ENCODE measurements at places on chromosomes 2 and 18. TPM values are rescaled to one million over a fixed set of nuclear protein-coding genes. Genes with fewer than 3 reads are reported as not detected.

DNA sequence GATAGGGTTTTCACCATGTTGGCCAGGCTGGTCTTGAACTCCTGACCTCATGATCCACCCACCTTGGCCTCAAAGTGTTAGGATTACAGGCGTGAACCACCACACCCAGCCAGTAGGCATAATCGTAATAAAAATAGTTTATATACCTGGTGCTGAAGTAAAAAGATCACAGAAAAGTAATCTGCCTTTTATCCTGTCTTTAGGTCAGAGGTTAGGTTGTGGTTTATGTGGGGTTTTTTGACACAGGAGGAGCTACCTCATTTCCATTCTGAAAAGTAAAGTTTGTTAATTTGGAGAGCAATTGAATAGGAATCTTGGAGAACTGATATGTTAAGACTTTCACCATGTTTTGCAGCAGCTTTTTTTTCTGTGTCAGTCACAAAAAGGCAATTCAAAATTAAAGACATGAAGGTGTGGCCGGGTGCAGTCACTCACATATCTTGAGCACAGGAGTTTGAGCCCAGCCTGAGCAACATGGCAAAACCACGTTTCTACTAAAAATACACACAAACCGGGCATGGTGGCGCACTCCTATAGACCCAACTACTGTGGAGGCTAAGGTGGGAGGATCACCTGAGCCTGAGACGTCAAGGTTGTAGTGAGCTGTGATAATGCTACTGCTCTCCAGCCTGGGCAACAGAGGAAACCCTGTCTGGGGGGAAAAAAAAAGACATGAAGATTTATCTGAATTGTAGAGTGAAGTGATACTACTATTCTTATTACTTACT, 31.5 kb downstream of the CCNT2 start:
- no peak overlapping the region for H3K27ac ChIP-seq
- H3K27me3 ChIP-seq = no peaks in the 10 kb centered on the region
- peaks cover 48% of the 10 kb centered on the region for H3K36me3 ChIP-seq
- H3K4me3 ChIP-seq = no peak overlapping the region
- H3K4me1 ChIP-seq = peaks cover 6% of the 10 kb centered on the region
- no peak for DNase-seq

- peaks cover 4% of the 10 kb centered on the region for H3K4me1 ChIP-seq
- no peak overlapping the region for H3K4me3 ChIP-seq
- DNase-seq = no peak
- H3K27me3 ChIP-seq = peaks cover 39% of the 10 kb centered on the region
- H3K36me3 ChIP-seq = no peaks in the 10 kb centered on the region
Measured at GRCh38 chr2:240170354-240170735, 29.9 kb upstream of the OTOS start.

DNA sequence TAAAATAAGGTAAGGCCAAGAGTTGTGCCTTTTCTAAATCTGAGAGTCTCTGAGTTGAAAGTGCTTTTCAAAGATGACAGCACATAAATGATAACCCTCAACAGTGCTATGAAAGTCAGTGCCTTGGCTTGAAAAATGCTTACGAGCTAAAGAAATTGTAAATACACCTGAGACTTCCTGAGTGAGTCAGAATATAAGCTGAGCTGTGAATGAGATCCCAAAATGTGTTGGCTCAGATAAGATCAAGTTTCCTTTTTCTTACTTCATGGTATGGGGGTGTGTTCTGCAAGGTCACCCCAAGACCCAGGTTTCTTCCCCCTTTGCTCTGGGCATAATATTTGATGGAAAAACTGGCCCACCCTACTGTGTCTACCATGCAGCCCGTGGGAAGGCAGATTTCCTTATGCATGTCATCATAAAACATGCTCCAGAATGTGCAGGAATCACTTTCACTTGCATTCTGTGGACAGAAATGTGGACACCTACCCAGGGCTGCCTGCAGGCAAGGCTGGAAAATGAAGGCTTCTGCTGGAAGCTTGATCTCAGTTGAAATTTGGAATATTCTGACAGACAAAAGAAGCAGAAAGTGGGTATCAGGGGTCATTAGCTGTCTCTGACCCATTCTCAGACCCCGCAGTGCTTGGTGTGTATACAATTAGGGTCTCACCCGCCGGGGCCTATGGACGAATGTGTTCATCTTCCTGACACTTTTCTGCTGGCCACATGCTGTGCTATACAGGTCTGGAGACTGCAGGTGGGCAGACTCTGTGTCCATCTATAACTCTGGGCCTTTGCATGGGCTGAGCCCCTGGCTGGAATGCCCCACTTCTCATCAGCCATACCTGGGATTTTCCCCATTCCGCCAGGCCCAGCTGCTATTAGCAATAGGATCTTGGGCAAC, 212.6 kb downstream of the SH3RF3 start:
- no peaks in the 10 kb centered on the region for H3K27me3 ChIP-seq
- H3K36me3 ChIP-seq = peaks cover 10% of the 10 kb centered on the region
- H3K4me1 ChIP-seq = peaks cover 80% of the 10 kb centered on the region
- peak overlapping the region; percentile 31 for H3K27ac ChIP-seq
- H3K4me3 ChIP-seq = no peak overlapping the region

- H3K4me1 ChIP-seq = no peaks in the 10 kb centered on the region
- no peak for DNase-seq
Measured at GRCh38 chr2:141142025-141142424, 988.8 kb downstream of the LRP1B start.

DNA sequence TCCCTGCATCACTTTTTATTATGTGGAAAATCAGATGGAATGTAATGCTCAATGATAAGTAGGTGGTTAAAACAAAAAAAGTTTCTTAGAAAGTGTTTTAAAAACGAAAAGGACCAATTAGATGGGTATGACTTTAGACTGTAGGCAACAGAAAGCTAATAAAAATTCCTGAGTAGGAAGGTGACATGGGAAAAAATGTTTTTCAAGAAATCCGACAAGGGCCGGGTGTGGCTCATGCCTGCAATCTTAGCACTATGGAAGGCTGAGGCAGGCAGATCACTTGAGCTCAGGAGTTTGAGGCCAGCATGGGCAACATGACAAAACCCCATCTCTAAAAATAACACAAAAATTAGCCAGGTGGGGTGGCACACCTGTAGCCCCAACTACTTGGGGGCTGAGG, 126.1 kb downstream of the THADA start:
- DNase-seq = no peak
- peak overlapping the region; percentile 80 for H3K27ac ChIP-seq
- peaks cover 61% of the 10 kb centered on the region for H3K4me1 ChIP-seq

- no peaks in the 10 kb centered on the region for H3K27me3 ChIP-seq
- H3K36me3 ChIP-seq = no peaks in the 10 kb centered on the region
- no peak for DNase-seq
- H3K4me1 ChIP-seq = peaks cover 24% of the 10 kb centered on the region
Measured at GRCh38 chr18:12574494-12575185, 83.3 kb downstream of the SPIRE1 start.

- H3K36me3 ChIP-seq = peaks cover 6% of the 10 kb centered on the region
- no peaks in the 10 kb centered on the region for H3K27me3 ChIP-seq
- no peak overlapping the region for H3K4me3 ChIP-seq
- H3K27ac ChIP-seq = no peak overlapping the region
Measured at GRCh38 chr18:74895686-74896085, 298.0 kb downstream of the ZNF407 start.

GRCh38 chr18:73942081-73942625, 205.5 kb downstream of the FBXO15 start:
- no peaks in the 10 kb centered on the region for H3K4me1 ChIP-seq
- no peaks in the 10 kb centered on the region for H3K27me3 ChIP-seq
- no peaks in the 10 kb centered on the region for H3K36me3 ChIP-seq
- no peak overlapping the region for H3K4me3 ChIP-seq

- DNase-seq = no peak
- H3K36me3 ChIP-seq = no peaks in the 10 kb centered on the region
- H3K27ac ChIP-seq = peak overlapping the region; percentile 94
- H3K4me3 ChIP-seq = no peak overlapping the region
- H3K4me1 ChIP-seq = peaks cover 63% of the 10 kb centered on the region
Measured at GRCh38 chr2:204112084-204112770, 175.7 kb downstream of the ICOS start.

DNA sequence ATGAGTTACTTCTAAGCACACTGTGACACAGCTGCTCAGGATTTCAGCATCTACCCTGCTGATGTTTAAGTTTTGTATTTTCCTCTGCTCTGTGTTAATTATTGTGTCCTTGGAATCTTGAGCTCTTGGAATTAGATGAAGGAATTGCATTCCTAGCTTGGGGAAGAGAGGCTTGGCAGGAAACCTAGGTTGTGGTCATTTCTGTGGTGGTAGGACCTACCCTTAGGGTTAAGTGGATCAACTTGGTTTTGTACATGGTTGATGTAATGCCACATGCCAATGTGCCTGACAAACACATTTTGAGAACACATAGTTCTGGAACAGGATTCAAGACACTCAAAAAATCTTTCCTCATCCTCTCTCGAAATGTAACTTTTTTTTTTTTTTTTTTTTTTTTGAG, 264.5 kb upstream of the MEX3C start:
- H3K4me3 ChIP-seq = no peak overlapping the region
- H3K27me3 ChIP-seq = peaks cover 12% of the 10 kb centered on the region
- no peak overlapping the region for H3K27ac ChIP-seq
- no peaks in the 10 kb centered on the region for H3K4me1 ChIP-seq
- DNase-seq = no peak
- H3K36me3 ChIP-seq = no peaks in the 10 kb centered on the region

EEF1B2 gene
- total RNA-seq = 425 TPM

PLCD4 gene
- 16.7 TPM for total RNA-seq

PPIG gene
- total RNA-seq = 45.9 TPM

RNF144A gene
- 9.6 TPM for total RNA-seq
